Immature natural killer cell (primary cell): ENCODE measurements at places on chromosomes 1 and 21.

- H3K4me1 ChIP-seq: no peaks in the 10 kb centered on the region
- no peak overlapping the region for H3K4me3 ChIP-seq
- H3K27ac ChIP-seq: no peak overlapping the region
- no peaks in the 10 kb centered on the region for H3K36me3 ChIP-seq
- peak; percentile 45 for DNase-seq
- no peaks in the 10 kb centered on the region for H3K27me3 ChIP-seq
Observed at GRCh38 chr1:224644553-224645154, 28.5 kb downstream of the CNIH3 start.

- no peak for DNase-seq
- H3K36me3 ChIP-seq: peaks cover 4% of the 10 kb centered on the region
- H3K4me3 ChIP-seq: no peak overlapping the region
- no peak overlapping the region for H3K27ac ChIP-seq
- H3K4me1 ChIP-seq: no peaks in the 10 kb centered on the region
Observed at GRCh38 chr1:95517506-95517905, 283.5 kb downstream of the RWDD3 start.

DNA sequence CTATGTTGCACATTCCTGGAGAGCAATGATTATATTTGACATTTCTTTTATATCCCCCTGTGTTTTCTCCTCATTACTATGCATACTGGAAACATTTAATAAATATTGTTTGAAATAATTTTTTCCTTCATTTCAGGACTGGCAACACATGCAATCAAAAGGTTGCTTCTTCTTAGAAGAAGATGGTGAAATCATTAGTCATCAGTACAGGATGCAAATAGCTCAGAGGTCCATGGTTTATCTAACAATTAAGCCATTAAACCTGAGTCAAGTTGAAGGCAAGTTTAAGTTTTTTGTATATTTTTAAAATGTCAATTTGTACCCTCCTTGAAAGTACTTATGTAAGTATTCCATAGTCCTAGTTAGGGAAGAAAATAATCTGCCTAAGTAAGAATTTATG, 22.5 kb downstream of the EFCAB7 start:
- no peak overlapping the region for H3K4me3 ChIP-seq
- H3K4me1 ChIP-seq: no peaks in the 10 kb centered on the region
- no peaks in the 10 kb centered on the region for H3K27me3 ChIP-seq
- DNase-seq: no peak

- peaks cover 59% of the 10 kb centered on the region for H3K36me3 ChIP-seq
- peak overlapping the region; percentile 25 for H3K27ac ChIP-seq
- H3K27me3 ChIP-seq: no peaks in the 10 kb centered on the region
- no peak overlapping the region for H3K4me3 ChIP-seq
Observed at GRCh38 chr1:50488876-50489275, 65.6 kb upstream of the DMRTA2 start.

GRCh38 chr1:231706934-231707333, 80.3 kb downstream of the DISC1 start:
- H3K27me3 ChIP-seq: no peaks in the 10 kb centered on the region
- DNase-seq: no peak
- no peaks in the 10 kb centered on the region for H3K4me1 ChIP-seq

GRCh38 chr1:92343061-92343460, 44.2 kb downstream of the RPAP2 start:
- H3K27me3 ChIP-seq: peaks cover 2% of the 10 kb centered on the region
- no peak overlapping the region for H3K4me3 ChIP-seq
- no peaks in the 10 kb centered on the region for H3K4me1 ChIP-seq
- peaks cover 38% of the 10 kb centered on the region for H3K36me3 ChIP-seq
